ENCODE measurements at places on chromosomes 1 and 21.
A peak's percentile ranks its signal among the peaks of the same experiment; 100 is the strongest.

DNA sequence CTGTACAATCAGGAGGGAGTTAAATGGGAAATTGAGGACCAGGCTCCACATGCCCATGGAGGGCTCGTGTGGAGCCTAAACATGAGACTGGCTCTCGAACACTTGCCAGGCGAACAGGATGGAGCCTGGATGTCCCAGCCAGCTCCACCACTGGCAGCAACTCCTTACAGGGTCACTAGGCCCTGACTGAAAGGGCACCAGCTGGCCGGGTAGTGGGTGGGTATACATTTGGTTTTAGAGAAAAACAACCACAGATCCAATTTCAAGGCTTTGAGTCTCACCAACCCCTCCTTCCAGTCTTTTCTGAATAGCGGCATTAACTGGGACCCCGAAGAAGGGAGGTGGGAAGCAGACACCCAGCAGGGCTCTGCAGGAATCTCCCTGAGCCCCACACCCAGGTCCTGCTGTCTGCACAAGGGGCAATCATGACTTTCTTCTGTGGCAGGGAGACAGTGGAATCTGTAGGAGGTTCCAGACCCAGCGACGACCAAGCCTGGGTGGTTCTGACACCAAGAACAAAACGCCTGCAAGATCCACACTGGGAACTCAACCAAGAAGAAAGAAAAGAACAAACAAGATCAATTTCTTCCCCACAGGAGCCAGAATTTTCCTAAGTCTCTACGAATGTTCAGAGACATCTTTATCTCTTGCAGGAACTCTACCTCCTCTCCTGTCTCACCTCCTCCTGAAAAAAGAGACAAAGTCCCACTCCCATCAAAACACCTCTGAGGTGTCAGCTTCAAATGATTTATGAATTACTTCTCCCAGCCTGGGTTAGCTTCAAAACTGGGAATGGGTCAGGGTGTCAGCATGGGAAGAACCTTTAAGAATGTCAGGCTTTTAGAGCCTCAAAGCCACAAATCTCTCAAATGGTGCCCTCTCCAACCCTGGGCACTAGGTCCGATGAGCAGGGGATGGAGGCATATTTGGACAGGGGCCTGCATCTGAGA lies 26.5 kb upstream of the SRP9 start:
- no peak for DNase-seq

GRCh38 chr1:170687621-170688020 lies 23.7 kb downstream of the PRRX1 start:
- DNase-seq = no peak

DNA sequence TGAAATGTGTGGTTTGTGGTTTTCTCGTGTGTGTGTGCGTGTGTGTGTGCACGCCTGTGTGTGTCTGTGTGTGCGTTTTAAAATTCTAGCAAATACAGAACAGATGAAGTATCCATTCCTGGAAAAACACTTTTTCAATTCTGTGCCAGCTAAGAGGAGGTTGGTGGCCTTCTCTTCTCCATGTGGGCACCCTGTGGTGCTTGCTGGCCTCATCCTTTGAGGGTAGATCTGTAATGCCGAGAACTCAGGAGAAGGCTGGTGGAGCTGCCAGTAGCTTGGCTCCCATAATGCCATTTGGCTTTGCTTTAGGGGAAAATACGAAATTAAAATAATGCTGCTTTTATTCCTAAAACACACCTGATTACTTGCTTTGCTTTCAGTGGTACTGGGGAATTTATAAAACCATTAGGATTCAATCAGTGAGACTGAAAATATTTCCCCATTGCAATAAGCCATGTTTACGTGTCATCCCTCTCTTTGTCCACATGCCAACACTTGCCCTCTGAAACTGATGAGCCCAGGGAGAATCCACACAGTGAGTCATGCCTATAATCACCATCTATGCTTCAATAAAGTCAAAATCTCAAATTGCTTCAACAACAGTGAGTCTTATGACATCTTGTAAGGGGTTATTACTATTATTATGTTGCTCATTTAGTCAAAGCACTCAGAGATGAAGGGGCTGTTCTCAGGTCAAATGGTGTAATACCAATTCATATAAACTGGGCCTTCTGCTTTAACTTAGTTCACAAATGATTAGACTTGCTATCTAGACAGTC lies 39.2 kb downstream of the ABCA4 start:
- peak; percentile 77 for DNase-seq

DNA sequence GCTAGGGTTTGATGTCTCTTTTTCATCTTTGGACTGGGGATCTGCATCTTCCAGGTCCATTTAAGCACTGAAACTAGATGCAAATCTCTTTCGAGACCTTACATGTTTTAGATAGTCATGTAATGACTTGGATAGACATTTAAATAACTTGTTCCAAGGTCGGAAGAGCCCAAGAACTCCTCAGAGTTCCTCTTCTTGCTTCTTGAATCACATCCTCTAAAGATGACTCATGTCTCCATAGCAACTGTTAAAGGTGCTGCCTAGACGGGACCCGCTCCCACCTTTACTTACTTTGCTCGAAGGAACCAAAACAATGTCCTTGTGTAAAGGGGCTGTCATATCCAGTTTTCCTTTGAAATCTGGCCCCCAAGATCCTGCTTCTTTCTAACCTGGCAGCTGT lies 130.0 kb downstream of the EDEM3 start:
- DNase-seq = peak; percentile 32

- DNase-seq = no peak
Measured at GRCh38 chr21:24369746-24370145, 1237.5 kb downstream of the MRPL39 start.

DNA sequence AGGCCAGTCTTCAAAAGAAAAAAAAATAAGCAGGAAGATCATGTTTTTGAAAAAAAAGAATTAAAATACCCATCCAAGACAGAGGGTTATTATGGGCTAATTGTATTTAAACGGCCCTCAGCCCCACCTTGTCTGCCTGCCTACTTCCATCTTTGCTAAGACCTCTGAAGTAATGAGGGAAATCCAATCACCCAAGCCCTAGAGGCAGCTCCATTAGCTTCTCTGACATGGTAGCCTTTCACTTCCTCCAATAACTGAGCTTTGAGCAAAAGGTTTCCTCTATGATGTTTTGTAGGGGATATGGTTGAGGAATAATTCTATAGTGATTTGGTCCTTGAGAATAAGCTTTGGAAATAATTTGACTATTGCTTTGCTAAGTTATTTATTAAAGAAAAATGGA lies 178.2 kb upstream of the SGIP1 start:
- no peak for DNase-seq

DNA sequence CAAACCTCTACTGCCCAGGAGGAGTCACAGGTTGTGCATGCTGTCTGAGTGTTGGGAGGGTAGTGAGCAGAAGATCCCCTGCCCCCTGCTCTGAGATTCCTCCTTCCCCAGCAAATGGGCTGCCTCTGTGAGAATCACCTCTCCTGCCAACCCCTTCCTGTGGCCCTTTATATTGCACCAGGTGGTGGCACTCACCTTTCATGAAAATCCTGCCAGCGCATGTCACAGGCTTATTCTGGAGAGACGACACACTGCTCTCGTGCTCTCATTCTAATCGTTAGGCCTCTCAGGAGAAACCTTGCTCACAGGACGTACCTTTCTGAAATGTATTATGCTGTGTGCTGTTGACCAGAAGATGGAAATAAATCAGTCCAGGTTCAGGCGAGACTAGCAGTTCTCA lies 113.7 kb downstream of the RGL1 start:
- no peak for DNase-seq

- peak; percentile 46 for DNase-seq
Measured at GRCh38 chr1:231701306-231701705, 74.7 kb downstream of the DISC1 start.

DNA sequence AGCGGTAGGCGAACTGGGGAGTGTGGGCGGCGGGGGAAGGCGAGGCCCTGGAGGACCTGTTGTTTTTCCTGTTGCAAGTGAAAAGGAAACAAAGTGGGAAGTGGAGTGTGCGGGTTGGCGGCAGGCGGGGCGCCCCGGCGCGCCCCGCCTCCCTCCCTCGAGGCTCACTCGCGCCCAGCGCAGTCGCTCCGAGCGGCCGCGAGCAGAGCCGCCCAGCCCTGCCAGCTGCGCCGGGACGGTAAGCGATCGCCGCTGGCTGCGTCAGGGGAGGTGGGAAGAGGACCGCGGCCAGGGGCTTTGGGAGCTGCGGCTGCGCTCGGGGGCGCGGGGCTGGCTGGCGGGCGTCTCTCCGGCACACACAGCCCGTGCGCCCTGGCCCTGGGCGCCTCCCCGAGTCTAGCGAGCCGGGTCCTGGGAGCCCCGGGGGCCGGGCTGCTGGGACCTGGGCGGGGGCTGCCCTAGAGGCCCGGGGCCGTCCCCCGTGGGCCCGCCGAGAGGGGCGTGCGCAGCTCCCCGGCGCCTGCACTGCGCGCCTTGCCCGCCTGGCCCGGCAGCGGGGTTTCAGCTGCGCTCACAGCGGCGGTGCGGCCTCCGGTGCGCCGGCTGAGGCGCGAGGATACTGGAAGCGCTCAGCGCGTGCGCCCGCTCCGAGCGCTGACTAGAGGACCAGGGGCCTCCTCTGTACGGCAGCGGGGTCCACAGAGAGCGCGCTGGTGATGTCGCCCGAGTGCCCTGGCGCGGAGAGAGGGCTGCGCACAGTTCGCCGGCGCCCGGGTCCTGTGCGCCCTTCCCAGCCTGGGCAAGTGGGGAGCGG lies at the start of gene PIK3CD:
Gene PIK3CD, plus strand, starts transcription at position 167 of the 814 bp plus-strand sequence. CDS start 58,725 bp downstream, outside the sequence.
- peak; percentile 20 for DNase-seq

- no peak for DNase-seq
Measured at GRCh38 chr1:29977550-29977949, 741.2 kb downstream of the PTPRU start.

- DNase-seq = peak; percentile 43
Measured at GRCh38 chr1:46131093-46131492, 1.3 kb downstream of the PIK3R3 start.

GRCh38 chr1:220682901-220683576 lies 7.1 kb upstream of the C1orf115 start:
- no peak for DNase-seq

- peak; percentile 86 for DNase-seq
Measured at GRCh38 chr1:211735208-211736170, 60.1 kb upstream of the NEK2 start.

DNA sequence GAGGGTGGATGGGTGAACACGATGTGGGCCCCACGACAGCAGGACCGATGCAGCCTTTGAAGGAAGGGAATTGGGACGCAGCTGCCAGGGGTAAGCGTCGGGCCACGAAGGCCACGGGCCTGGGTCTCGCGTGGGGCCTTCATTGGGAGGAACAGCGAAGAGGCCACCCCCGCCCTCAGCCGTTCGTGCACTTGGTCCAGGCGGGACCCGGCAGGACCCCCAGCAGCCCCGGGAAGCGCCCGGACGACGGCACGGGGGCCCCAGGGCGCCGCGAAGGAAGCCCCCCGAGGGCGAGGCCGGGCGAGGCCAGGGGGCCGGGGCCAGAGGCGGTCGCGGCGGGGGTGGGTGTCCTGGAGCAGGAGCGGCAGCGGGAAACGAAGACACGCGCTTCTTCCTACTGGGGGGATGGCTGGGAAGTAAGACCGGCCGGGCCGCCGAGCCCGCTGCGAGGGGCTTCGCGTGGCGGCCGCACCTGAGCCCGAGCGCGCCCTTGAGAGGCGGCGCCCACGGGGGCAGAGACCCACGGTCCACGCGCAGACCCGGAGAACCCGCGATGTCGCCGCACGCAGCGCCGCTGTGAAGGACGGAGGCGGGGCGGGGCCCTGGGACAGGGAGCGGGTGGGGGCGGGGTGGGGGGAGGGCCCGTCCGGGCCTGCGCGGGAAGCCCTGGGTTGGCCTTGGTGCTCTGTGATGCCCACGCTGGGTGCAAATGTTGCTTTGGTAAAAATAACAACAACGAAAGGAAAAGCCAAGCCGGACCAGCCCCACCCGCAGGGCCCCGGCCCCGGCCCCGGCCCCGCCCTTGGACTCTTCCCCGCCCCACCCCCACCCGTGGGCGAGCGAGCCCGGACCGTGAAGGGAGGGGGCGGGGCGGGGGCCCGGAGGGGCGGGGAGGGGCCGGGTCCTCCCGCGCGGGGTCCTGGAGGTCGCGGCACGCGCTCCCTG lies 56.0 kb upstream of the ADARB1 start:
- DNase-seq = no peak

DNA sequence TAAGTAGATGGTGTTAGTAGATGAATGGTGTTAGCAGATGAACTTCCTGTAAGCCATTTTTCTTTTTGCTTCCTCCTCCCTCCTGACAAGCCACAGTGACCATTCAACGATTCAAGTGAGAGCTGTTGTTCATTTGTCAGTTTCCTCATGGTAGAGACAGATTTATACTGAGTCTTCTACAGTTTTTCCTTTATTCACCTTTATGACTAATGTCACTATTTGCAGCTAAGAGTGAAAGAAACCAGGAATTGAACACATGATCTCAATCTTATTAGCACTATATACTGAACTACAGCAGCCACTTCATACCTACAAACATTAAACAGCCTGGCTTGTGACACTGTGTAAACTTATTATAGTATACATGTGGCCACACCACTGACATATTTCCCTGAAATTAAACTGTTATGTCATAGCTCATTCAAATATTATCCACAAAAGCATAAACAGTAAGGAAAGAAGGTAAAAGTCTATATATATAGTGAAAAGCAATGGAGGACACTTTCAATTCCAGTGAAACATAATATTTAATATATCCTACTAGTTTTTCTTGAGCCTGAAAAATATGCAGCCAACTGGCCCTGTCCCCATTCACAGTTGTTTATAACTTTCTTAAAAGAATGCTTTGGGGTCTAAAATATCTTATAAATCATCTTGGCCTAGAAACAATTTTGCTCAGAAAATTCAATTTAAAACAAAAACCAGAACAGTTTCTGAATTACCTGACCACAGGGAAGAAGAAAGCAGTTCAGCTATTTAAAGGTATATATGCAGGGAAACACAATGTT lies 566.9 kb upstream of the ZRANB2 start:
- no peak for DNase-seq

- peak; percentile 49 for DNase-seq
Measured at GRCh38 chr1:207698822-207699483, 52.9 kb upstream of the CD46 start.

GRCh38 chr1:53681351-53681976 lies 57.5 kb downstream of the GLIS1 start:
- DNase-seq = no peak

DNA sequence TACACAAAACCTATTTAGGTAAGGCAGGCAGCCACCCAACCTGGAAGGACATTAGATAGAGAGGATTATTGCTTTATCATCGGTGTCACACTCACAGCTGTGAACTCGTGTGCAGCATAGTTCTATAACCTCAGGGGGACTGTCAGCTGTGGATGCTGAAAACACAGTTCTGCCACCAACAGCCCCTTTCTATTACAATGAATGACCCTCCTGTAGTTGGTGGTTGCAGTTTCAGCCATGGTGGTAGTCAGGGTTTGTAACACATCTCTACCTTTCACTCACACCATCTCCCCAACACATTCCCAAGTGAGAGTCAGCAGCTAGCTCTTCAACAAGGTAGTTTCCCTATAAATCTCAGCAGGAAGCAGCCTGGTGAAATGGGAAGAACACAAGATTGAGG lies 136.8 kb downstream of the ZC3H11B start:
- DNase-seq = no peak

GRCh38 chr1:37047542-37047941 lies 13.2 kb upstream of the GRIK3 start:
- DNase-seq = no peak

All from astrocyte of the spinal cord (primary cell).